ENCODE measurements at places on chromosomes 7 and 10.

DNA sequence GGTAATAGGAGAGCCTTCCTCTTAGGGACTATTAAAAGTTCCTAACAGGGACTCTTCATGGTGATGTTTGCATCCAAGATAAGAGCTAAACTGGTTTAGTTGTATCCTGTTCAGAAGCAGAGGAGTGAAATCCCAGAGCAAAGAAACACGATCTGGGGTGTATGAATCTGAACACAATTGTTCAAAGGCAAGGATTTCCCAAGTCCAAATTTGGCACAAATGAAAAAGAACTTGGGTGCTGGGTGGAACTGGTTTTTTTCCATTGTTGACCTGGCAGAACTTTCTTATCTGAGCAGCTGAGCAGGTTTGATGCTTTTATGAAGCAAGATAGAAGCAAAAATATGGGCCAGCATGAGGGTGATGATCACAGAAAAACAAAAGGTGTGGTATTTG, 6.0 kb downstream of the AGFG2 start:
- no peak for DNase-seq

DNA sequence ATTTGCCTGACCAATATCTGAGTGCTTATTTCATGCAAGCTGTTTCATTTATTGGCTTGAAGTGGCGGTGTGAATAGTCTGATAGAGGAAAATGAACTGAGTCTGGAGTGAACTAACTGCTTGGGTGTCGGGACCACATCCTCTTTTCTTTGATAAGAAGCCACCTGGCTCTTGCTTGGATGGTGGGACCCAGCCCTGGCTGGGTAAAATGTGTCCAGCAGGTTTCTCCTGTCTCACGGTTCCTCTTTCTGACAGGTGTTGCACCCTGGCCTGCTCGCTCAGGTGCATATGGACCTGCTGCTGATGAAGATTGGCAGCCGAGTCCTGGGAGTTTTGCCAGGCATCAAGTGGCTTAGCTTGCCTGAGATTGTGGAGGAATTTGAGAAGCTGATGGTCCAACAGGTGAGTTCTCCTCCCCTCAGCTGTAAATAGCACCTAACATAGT, 1.6 kb downstream of the ADCK2 start:
- DNase-seq = no peak

DNA sequence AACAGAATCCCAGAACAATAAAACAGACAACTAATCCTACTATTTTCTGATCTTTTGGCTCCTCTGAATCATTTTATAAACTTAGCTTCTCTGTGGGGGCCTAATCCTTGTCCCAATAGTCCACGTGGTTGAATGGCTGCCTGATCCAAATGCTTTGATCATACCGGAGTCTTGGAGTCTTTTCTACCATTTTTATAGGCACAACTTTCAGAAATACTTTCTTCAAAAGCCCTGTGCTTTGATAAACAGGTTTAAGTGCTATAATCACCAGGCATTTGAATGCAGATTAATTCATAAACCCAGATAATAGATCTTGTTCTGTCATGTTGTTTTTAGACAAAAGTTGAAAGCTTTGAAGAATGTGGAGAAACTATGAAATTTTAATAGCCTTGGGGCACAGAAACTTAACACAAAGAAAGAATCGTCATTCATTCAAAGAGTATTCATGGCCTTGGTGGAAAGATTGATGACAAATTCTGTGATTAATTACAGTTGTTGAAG, 163.7 kb downstream of the AHR start:
- no peak for DNase-seq

DNA sequence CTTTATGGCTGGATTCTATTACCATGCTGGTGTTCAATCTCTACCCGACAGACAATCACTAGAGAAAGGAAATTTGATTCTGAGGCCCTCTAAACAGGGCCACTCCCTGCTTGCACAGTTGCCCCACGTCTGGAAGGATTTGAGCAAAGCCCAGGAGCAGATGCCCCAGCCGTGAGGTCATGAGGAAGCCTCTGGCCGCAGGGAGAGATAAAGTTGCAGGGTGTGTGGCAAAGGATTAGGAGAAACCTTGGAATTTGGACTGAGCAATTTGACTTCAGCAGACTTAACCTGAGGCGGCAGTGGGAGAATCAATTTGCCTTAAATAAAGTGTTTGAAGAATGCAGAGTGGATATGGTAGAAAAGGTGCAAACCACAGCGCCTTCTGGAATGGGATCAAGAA, 40.2 kb upstream of the KLF6 start:
- no peak for DNase-seq

- no peak for DNase-seq
These were observed 8.5 kb upstream of the IL2RA start for GRCh38 chr10:6070660-6071059.

- DNase-seq = no peak
These were observed 121.7 kb upstream of the CSTF2T start for GRCh38 chr10:51821045-51821444.

GRCh38 chr7:130473289-130473688, 18.6 kb upstream of the MEST start:
- DNase-seq = no peak

- no peak for DNase-seq
These were observed 321.8 kb upstream of the SMIM30 start for GRCh38 chr7:113440173-113440572.

DNA sequence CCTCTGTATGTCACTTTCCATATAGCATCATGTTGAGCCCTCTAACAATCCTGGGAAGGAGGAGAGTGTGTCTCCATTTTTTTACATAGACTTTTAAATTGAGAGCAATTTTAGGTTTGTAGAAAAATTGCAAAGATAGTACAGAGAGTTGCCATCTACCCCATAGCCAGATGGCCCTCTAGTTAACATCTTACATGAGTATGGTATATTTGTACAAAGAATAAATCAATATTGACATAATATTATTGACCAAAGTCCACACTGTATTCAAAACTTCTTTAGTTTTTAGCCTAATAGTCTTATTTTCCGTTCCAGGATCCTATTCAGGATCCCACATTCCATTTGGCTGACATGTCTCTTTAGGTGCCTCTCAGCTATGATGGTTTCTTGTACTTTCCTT, 274.6 kb upstream of the PLPP4 start:
- no peak for DNase-seq

Measured in activated CD4-positive, alpha-beta T cell treated with anti-CD3 and anti-CD28 coated beads for 1 hour (primary cell).